ENCODE measurements at places on chromosomes 1 and 21. TPM values are rescaled to one million over a fixed set of nuclear protein-coding genes. Genes with fewer than 3 reads are reported as not detected.

- no peak overlapping the region for H3K4me3 ChIP-seq
- H3K36me3 ChIP-seq, result peaks cover 2% of the 10 kb centered on the region
- H3K27me3 ChIP-seq, result no peaks in the 10 kb centered on the region
- H3K4me1 ChIP-seq, result peaks cover 18% of the 10 kb centered on the region
Measured at GRCh38 chr1:206704226-206704625, 19.5 kb downstream of the MAPKAPK2 start.

OR2L3 gene
- not detected for total RNA-seq

DNA sequence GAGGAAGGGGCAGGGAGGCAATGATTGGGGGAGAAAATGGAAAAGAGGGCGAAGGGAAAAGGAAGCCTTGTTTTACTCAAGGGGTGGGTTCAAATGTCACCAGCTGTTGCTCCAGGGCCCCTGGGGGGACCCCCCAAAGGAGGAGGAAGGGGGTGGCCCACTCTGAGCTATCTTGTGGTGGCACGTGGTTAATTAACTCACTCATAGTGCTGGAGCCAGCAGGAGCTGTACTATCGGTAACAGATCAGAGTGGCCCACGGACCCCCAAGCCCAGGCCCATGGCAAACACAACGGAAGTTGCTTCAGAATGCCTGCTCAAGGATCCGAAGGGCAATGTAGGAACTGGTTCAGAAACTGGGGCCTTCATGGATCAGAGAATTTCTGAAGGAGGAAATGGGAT is 7.2 kb downstream of the TFF2 start:
- DNase-seq, result no peak
- H3K27me3 ChIP-seq, result no peaks in the 10 kb centered on the region
- H3K4me3 ChIP-seq, result no peak overlapping the region
- H3K4me1 ChIP-seq, result no peaks in the 10 kb centered on the region

RIMS3 gene
- 3.1 TPM for total RNA-seq

BATF3 gene
- total RNA-seq, result 0.42 TPM

GRCh38 chr1:13994386-13994785 is 294.4 kb downstream of the PRDM2 start:
- no peaks in the 10 kb centered on the region for H3K27me3 ChIP-seq
- no peak overlapping the region for H3K4me3 ChIP-seq
- H3K4me1 ChIP-seq, result no peaks in the 10 kb centered on the region

- no peaks in the 10 kb centered on the region for H3K27me3 ChIP-seq
- H3K4me3 ChIP-seq, result no peak overlapping the region
- peak overlapping the region; percentile 60 for H3K27ac ChIP-seq
- no peak for DNase-seq
- peaks cover 17% of the 10 kb centered on the region for H3K4me1 ChIP-seq
Measured at GRCh38 chr1:54323921-54324250, 82.3 kb downstream of the SSBP3 start.

GRCh38 chr1:209844695-209845407 is 17.1 kb downstream of the UTP25 start:
- H3K27ac ChIP-seq, result no peak overlapping the region
- peaks cover 3% of the 10 kb centered on the region for H3K36me3 ChIP-seq
- no peaks in the 10 kb centered on the region for H3K4me1 ChIP-seq

DHRS3 gene
- 59.4 TPM for total RNA-seq

DNA sequence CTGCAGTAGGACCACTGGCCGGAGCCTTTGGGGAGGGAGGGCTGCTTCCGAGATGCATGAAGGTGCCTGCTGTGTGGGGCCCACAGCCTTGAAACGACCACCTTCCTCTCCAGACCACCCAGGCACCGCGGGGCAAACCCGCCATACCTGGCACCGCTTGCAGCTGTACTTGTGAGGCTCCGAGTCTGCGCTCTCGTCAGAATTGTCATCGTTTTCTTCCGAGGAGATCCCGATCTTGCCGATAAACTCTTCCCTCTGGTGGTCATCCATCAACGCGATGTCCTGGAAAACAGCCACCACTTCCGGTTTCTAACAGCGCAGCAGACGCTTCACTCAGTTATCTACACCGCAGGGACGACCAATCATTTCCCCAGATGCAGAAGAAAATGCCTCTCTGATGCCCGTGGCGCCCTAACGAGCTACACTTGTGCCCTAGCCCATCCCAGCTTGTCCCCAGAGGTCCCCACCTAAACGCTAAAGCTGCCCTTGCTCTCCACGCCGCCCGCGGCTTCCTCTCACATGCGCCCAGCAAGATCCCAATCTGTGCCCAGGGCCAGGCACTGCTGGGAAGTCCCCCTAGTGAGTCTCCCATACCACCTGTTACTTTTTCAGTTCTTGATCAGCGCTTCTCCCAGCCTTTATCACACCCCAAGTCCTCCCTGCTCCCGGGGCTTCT is 55.0 kb upstream of the RIPK4 start:
- no peak overlapping the region for H3K27ac ChIP-seq
- no peaks in the 10 kb centered on the region for H3K27me3 ChIP-seq
- 0 out of 2 replicates have a peak, but pooled peaks cover 2% of the 10 kb centered on the region for H3K4me1 ChIP-seq

GRCh38 chr1:172916116-172916515 is 134.6 kb downstream of the TNFSF18 start:
- H3K4me3 ChIP-seq, result no peak overlapping the region
- no peaks in the 10 kb centered on the region for H3K36me3 ChIP-seq
- no peak for DNase-seq
- no peak overlapping the region for H3K27ac ChIP-seq
- peaks cover 7% of the 10 kb centered on the region for H3K4me1 ChIP-seq
- H3K27me3 ChIP-seq, result no peaks in the 10 kb centered on the region

- H3K36me3 ChIP-seq, result no peaks in the 10 kb centered on the region
- DNase-seq, result no peak
- no peaks in the 10 kb centered on the region for H3K4me1 ChIP-seq
- no peak overlapping the region for H3K4me3 ChIP-seq
Measured at GRCh38 chr1:73886716-73887115, 311.3 kb downstream of the LRRIQ3 start.

- no peaks in the 10 kb centered on the region for H3K36me3 ChIP-seq
Measured at GRCh38 chr1:172776071-172776470, 117.2 kb downstream of the FASLG start.

DNA sequence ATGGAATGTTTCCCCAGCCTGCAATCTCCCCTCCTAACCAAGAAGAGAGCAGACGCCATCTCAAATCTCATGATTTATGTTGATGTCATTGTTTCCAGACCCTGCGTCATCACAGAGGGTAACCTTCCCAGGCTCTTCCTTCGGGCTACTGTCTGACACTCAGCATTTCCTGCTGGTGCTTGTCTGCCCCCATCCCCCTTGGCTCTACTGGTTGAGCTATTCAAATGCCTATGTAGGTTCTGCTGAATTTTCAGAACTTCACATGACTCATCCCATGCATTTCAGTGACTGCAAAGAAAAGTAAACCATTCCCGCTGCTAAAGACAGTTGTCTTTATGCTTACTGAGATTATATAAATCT is 24.8 kb upstream of the ITPKB start:
- DNase-seq, result no peak
- H3K4me1 ChIP-seq, result no peaks in the 10 kb centered on the region

DNA sequence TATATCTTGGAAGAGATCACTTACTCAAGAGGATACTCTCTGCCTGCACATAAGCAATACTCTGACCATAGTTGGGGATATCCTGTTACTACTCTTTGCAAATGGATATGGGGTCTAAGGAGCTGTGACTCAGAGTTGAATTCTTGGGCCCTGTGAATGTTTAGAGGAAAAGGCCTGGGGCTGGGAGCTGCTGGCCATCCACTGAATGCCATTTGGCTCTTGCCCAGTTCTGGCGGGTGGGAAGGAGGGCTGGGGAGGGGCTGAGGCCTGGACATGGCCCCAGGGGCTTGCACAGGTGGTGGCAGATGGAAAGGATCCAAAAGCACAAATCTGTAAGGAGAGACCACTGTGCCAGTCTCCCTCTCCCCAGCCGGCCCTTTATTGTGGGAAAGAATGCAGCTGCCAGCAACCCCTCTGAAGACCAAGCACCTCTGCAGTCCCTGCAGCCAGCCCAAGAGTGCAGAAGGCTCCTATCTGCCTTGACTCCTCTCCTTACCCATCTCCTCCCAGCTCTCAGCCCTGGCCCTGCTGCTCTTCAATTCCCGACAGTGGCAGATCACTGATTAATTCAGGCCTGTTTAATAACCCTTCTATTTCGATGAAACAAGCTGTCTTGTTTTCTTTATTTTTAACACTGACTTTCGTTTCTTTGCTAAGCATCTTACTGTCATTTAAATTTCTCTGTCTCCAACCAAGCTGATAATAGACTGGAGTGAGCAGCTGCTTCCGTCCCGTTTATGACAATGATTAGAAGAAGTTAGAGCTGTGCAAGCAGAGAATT is 12.1 kb downstream of the PLXNA2 start:
- H3K4me1 ChIP-seq, result peaks cover 20% of the 10 kb centered on the region
- no peak for DNase-seq
- H3K36me3 ChIP-seq, result no peaks in the 10 kb centered on the region
- H3K4me3 ChIP-seq, result no peak overlapping the region

IL24 gene
- total RNA-seq, result not detected

- no peaks in the 10 kb centered on the region for H3K27me3 ChIP-seq
- no peak for DNase-seq
- H3K4me1 ChIP-seq, result peaks cover 9% of the 10 kb centered on the region
- no peak overlapping the region for H3K4me3 ChIP-seq
- no peak overlapping the region for H3K27ac ChIP-seq
Measured at GRCh38 chr1:114436799-114437198, 74.2 kb downstream of the TRIM33 start.

GRCh38 chr1:67687198-67687545 is 2.2 kb downstream of the GADD45A start:
- peak overlapping the region; percentile 89 for H3K4me3 ChIP-seq
- peak overlapping the region; percentile 92 for H3K27ac ChIP-seq
- H3K4me1 ChIP-seq, result peaks cover 51% of the 10 kb centered on the region
- H3K27me3 ChIP-seq, result no peaks in the 10 kb centered on the region

DNA sequence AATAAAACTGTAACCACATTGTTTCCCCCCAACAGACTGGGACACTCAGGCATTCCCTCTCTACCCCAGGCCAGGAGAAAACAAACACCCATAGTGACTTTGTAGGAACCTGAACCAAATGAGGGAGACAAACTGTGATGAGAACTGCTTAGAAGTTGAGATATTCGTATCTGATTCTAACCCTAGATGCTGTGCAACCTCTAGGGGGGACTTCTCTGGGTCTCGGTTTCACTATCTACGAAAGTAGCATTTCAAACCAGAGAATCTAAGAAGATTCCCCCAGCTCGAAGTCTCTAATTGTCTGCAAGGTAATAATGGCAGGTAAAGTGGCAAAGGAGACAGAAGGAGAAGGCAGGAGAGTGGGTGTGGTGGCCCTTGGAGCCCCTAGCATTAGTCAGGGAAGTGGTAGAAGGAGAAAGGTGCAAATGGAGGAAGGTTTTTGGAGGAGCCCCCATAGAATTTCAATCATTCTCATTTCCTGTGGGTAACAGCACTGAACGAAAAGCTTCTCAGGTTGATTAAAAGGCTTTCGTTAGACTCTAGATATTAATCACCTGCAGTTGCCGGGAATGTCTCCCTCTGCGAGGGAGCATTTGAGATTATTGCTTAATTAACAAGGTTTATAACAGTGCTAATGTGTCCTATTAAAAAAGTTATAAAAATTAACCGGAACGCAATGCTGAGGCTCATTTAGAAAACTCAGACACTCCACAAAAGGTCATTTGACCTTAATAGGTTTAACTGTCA is 46.4 kb downstream of the BEND5 start:
- no peaks in the 10 kb centered on the region for H3K4me1 ChIP-seq
- H3K27ac ChIP-seq, result no peak overlapping the region
- H3K27me3 ChIP-seq, result no peaks in the 10 kb centered on the region
- DNase-seq, result no peak

DNA sequence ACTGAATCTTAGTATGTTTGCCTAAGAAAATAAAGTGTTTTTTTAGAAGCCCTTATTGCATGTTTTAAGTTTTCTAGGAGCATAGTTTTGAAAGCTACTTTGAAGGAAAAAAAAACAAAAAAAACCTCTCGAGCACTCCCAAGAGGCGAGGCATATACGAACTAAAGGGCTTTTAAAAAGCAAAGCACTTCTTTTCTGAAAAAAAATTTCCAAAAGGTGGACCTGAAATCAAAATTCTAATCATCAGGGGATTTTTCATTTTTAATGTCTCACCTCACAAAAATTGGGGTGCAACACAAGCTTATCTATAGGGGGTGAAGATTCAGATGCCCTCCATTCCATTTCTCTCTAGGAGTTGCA is 594 bp downstream of the GLMN start:
- H3K27me3 ChIP-seq, result no peaks in the 10 kb centered on the region
- H3K4me1 ChIP-seq, result no peaks in the 10 kb centered on the region
- H3K36me3 ChIP-seq, result no peaks in the 10 kb centered on the region
- no peak for DNase-seq
- H3K4me3 ChIP-seq, result peak overlapping the region; percentile 53

GRCh38 chr1:31703431-31704270 is at the start of gene COL16A1:
COL16A1 (minus strand) TSS chr1:31704017; CDS start chr1:31702193, 1,824 bp downstream.
- DNase-seq, result no peak
- no peak within 1 kb of the TSS for H3K27ac ChIP-seq
- H3K36me3 ChIP-seq, result no peaks in the 10 kb centered on the region
- peaks cover 13% of the 10 kb centered on the region for H3K4me1 ChIP-seq
- no peaks in the 10 kb centered on the region for H3K27me3 ChIP-seq

CRNN gene
- total RNA-seq, result not detected

DNA sequence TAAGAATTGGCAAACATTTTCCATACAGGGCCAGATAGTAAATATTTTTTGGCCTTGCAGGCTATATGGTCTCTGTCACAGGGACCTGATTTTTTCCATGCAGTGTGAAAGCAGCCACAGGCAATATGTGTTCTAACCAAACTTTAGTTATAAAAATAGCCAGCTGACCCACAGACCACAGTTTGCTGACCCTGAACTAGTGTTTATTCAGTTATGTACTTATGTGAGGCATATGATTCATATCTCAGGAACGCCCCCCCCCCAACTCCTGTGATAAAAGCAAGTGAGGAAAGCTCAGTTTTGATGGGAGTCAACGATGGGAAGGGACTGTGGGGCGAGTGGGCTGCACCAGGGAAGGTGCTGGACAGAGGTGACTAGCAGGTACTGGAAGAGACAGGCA is 80.1 kb downstream of the HMGB4 start:
- H3K4me1 ChIP-seq, result no peaks in the 10 kb centered on the region
- H3K36me3 ChIP-seq, result no peaks in the 10 kb centered on the region
- DNase-seq, result no peak

DNA sequence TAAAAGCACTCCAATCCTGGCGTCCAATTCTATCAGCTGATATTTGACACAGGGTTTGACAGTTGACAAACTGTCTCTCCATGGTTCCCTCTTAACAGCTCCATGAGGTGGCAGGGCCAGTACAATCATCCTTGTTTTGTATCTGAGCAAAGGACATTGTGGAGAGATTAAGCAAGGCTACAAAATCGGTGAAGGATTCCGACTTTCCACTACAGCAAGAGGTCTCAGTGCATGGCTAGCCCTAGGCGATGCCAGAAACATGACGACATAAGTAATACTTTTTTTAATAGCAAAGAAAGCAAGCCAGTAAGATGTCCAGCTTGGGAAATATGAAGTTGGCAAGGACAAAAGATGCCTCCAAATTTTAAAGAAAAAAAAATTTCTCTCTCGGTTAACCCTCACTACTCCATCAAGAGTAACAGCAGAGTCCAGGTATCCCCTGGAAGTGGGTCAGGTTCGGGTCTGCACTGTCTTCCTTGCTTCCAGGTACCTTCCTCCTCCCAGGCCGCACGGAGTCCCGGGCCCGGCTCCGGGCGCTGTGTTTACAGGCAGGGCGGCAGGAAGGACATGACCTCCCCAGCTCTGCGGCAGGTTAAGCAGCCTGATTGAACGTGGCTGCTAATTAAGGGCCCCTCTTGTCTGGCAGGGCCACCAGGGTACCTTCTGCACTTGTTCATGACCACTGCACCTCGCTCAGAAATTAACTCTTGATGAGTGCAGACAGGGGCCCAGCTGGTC is 106.1 kb downstream of the SIM2 start:
- no peak overlapping the region for H3K27ac ChIP-seq
- H3K4me1 ChIP-seq, result no peaks in the 10 kb centered on the region
- H3K4me3 ChIP-seq, result no peak overlapping the region
- H3K27me3 ChIP-seq, result no peaks in the 10 kb centered on the region
- DNase-seq, result no peak

Data from Caco-2 (cell line).